ENCODE measurements at places on chromosomes 5 and 9.

GRCh38 chr9:114602620-114603019 lies 8.5 kb upstream of the TMEM268 start:
- no peak for DNase-seq

- no peak for DNase-seq
Observed at GRCh38 chr5:59597690-59598546, 295.6 kb downstream of the PDE4D start.

- DNase-seq, result no peak
Observed at GRCh38 chr5:116747881-116748280, 173.3 kb upstream of the SEMA6A start.

GRCh38 chr5:11560915-11561697 lies 343.1 kb downstream of the CTNND2 start:
- no peak for DNase-seq

DNA sequence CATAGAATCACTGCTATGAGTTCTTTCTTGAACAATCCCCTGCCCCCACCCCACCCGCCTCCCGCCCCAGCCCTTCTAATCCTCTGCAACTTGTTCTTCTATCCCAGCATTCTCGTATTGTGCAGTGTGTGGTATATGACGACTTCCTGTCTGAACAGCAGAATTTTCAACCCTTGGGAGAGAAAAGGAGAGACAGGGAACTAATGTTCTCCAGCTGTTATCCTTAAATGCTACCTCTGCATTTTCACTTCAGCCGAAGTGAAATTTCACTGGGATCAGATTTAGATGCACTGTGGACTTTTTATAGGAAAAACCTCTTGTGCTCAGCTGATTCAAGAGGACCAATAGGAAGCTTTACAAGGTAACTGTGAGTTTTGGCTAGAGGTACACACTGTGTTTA lies 2.2 kb downstream of the FBXL7 start:
- DNase-seq, result no peak

DNA sequence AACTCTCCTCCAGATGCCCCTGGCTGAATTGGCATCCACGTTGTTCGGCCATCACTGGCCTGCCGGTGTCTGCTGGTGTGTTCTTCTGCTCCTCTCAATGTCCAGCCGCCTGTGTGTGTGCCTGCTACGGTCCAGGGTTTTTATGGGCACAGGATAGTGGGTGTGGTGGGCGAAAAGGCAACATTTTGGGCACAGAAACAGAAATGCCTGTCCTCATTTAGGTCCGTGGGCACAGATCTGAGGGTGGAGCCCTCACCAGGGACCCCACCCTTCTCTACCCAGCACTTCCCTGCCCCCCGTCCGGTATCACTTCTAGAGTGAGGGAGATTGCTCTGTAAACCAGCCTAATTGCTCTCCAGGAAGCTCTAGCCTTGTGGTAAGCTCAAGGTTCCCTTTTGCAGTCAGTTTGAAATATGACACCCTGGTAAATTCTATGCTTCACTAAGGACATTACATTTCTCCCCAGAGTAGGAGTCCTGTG lies 410.1 kb downstream of the MAT2B start:
- no peak for DNase-seq

GRCh38 chr9:71725590-71726338 lies 42.5 kb downstream of the CEMIP2 start:
- no peak for DNase-seq

DNA sequence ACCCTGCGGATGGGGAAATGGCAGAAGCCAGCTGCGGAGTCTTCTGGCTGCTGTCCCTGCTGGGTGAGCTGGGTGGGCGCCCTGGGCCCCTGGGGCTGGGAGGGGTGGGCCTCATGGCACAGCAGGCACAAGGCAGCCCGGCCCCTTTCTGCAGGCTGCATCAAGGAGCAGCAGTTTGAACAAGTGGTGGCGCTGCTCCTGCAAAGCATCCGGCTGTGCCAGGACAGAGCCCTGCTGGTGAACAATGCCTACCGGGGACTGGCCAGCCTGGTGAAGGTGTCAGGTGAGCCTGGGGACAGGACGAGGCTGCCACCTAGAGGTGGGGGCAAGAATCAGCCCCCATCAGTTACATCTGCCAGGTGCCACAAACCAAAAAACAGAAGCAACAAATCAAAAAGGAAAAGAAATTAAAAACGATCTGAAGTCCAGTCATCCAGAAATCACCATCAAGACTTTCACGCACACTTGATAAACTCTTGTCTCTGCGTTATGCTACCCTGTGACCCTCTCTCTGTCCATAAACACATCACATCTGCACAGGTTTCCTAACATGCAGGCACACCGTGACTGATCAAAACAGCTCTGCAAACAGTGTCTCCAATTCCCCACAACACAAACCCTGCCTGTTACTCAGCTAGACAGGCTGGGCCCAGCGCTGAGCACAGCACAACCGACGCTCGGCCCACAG lies 13.9 kb downstream of the REXO4 start:
- no peak for DNase-seq

DNA sequence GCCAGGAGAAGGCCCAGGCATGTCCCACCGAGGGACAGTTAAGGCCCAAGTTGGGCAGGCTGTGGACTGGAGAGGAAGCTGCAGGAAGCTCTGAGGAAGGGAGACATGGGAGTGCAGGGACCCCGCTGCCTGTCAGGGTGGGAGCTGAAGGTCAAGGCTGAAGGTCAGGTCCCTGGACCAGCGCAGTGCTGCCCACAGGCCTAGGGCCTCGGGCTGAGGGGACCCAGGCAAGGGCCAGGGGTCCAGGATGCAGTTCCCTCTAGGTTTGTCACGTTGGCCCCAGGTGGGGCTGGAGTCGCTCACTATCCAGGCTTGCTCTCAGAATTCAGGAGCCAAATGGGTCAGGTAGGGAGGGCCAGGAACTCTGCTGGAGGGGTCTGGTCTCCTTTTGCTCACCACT lies 76.7 kb upstream of the STXBP1 start:
- DNase-seq, result no peak

DNA sequence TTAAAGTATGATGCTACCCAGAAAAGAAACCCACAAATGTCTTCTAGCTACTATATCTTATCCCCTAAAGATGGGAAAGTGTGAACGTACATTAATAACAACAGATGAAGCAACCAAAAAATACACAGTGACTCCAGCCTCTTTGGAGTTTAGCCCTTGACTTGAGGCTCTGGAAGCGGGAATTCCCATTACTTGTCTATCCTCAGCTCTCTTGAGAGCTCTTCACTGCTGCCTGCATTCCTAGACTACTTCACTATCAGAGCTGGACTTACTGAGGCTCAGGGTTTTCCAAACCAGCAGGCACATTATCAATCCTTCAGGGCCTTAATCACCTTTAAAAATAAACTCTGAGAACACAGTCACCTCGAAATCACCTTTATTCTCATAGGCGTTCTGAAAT lies 1.0 kb upstream of the NME5 start:
- DNase-seq, result no peak

- DNase-seq, result no peak
Observed at GRCh38 chr9:17625644-17626388, 47.0 kb downstream of the SH3GL2 start.

GRCh38 chr9:91664663-91665062 lies 241.0 kb upstream of the NFIL3 start:
- no peak for DNase-seq

GRCh38 chr5:146549615-146550014 lies 33.6 kb upstream of the GPR151 start:
- no peak for DNase-seq

All from type B pancreatic cell (in vitro differentiated cells).